HS-27A (cell line): ENCODE measurements at places on chromosomes 1 and 21.

DNA sequence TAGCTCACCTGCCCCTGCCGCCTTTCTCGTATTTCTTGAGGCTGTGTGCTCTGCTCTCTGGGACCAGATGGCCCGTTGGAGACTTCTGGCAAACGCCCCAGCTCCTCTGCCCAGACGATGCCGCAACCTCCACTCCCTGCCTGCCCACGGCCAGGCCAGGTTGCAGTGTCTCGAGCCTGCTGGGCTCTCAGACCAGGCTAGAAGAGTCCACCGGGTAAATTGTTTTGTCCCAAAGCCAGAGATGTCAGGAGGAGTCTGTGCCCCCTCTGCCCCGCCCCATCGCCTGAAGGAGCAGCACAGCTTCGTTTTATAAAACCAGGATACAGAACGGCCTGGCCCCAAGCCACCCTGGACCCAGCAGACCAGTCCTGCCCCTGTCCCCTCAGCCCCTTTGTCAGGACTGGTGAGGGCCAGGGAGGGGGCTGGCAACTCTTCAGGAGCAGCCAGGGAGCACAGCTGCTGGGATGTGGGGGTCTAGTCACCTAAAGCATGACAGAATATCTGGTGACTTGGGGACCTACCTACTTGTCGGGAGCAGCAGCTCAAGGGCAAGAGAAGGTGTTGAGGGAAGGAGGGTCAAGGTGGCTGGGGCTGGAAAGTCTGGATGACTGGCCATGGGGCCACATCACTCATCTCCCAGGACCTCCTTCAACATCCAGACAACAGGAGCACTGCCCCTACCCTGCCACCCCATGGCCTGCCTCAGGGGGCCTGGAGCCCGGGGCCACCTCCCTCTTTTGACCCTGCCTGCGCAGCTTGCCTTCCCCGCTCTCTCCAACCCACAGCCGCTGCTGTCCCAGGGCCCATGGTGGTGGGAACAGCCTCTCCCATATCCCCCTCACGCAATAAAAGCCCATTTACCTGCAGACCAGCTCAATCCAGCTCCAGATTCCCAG, 33.9 kb upstream of the LBR start:
- no peak for DNase-seq

DNA sequence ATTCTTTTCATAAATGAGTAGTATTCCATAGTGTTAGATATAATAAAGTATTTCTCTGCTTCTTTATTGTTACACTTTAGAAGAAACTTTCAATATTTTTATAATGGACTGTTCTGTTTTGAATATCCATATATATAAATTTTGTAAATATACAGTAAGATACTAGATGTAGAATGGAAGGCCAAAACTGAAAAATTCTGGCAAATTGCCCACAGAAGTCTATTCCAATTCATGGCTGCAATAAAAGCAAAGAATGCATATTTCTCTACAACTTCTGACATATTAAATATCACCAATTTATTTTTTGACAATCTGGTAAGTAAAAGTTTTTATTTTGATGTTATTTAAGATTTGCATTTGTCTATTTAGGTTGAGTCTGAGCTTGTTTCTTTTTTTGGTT, 532.5 kb downstream of the NCAM2 start:
- DNase-seq = no peak

GRCh38 chr1:215566556-215567490, at the start of gene KCTD3:
TSS of gene KCTD3 (plus strand) at chr1:215567304. CDS start at chr1:215567686, 382 bp downstream.
- peak; percentile 36 for DNase-seq

DNA sequence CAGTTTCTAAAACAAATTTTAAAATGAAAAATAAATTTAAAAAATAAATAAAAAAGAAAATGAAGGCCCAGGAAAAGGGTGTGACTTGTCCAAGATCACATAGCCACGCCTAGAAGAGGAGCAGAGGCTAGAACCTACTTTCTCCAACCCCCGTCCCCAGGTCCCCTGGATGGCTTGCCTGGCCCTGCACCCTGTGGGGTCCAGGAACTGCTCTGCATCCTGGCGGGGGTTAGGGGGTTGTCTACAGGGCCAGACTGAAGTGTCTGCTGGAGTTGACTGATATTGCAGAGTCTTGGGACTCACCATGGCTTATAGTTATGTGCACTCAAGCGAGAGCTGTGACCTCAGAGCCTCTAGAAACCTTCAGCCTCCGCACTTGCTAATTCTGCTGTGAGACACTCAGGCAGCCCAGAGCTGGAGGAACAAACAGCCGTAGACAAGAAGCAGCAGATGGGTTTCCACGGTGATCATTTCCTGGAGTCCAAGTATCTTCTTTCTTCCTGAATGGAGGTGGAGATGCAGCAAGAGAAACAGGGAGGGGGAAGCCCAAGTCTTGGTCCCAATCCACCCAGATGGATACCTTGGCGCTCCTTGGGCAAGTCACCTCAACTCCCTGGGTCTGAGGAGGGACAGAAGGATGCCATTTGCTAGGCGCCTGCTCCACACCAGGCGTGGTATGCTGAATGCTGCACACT, 5.2 kb upstream of the EXTL1 start:
- no peak for DNase-seq

DNA sequence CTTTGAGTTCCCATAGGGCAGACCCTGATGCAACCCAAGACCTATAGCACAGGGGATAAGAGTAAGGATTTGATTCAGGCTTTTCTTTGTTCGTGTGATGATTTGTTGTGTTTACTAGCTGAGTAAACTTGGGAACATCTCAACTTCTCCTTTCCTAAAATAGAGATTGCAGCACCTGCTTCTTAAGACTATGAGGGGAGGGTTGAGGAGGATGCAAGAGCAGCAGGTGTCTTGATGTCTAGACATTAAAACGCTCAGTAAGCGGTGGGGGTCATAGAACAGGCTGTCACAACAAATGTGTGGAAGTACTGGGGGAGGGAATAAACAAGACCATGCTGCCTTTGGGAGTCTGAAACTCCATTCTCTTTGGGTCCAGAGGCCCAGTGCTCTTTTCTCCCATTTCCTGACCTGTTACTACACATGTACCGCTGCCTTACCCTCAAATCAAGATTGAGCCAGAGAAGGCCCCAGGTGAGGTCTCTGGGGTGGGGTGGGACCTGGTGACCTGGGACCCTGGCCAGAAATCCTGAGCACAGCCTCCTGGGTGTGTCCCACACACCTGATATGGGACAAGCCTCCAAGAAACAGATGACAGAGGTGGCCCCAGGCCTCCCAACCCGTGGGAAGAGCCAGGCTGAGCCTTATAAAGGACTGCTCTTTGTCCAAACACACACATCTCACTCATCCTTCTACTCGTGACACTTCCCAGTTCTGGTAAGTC, at the start of gene S100A7A:
Gene S100A7A, plus strand, starts transcription at position 671 of the 721 bp plus-strand sequence. CDS start 1,563 bp downstream, outside the sequence.
- DNase-seq = no peak
